Gastrocnemius medialis (tissue), 4 donors: ENCODE measurements at places on chromosomes 4 and X. TPM values are rescaled to one million over a fixed set of nuclear protein-coding genes. Genes with fewer than 3 reads are reported as not detected.

DNA sequence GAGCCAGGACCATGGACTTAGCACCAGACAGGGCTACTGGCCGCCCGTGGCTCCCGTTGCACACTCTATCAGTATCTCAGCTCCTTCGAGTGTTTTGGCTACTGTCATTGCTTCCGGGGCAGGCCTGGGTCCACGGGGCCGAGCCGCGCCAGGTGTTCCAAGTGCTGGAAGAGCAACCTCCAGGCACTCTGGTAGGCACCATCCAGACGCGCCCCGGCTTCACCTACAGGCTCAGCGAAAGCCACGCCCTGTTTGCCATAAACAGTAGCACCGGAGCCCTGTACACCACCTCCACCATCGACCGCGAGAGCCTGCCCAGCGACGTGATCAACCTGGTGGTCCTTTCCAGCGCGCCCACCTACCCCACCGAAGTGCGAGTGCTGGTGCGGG lies 1.6 kb downstream of the FAT4 start:
- peak overlapping the region; percentile 96 for H3K4me3 ChIP-seq
- H3K27me3 ChIP-seq = no peaks in the 10 kb centered on the region
- H3K4me1 ChIP-seq = peaks cover 32% of the 10 kb centered on the region
- peak; percentile 2 for DNase-seq

GRCh38 chr4:67198727-67199126 lies 346.6 kb downstream of the CENPC start:
- DNase-seq = no peak
- H3K4me1 ChIP-seq = no peaks in the 10 kb centered on the region
- H3K36me3 ChIP-seq = no peaks in the 10 kb centered on the region
- no peak overlapping the region for H3K4me3 ChIP-seq
- no peak overlapping the region for H3K27ac ChIP-seq

GRCh38 chrX:97482666-97483300 lies 599.1 kb downstream of the RPA4 start:
- no peak overlapping the region for H3K4me3 ChIP-seq
- DNase-seq = no peak
- H3K27me3 ChIP-seq = peaks cover 3% of the 10 kb centered on the region
- H3K36me3 ChIP-seq = no peaks in the 10 kb centered on the region
- H3K27ac ChIP-seq = no peak overlapping the region

- peak overlapping the region; percentile 80 for H3K27ac ChIP-seq
- H3K4me3 ChIP-seq = no peak overlapping the region
- no peak for DNase-seq
Measured at GRCh38 chr4:113682730-113683537, 78.6 kb downstream of the CAMK2D start.

GRCh38 chr4:83112231-83112630 lies 2.3 kb downstream of the PLAC8 start:
- no peak overlapping the region for H3K4me3 ChIP-seq
- H3K36me3 ChIP-seq = no peaks in the 10 kb centered on the region
- H3K27ac ChIP-seq = no peak overlapping the region
- no peaks in the 10 kb centered on the region for H3K27me3 ChIP-seq

- no peak for DNase-seq
- no peak overlapping the region for H3K4me3 ChIP-seq
- no peaks in the 10 kb centered on the region for H3K27me3 ChIP-seq
- H3K27ac ChIP-seq = no peak overlapping the region
- no peaks in the 10 kb centered on the region for H3K4me1 ChIP-seq
Measured at GRCh38 chrX:120299928-120300327, 11.3 kb downstream of the TMEM255A start.

- H3K4me3 ChIP-seq = no peak overlapping the region
- H3K27ac ChIP-seq = no peak overlapping the region
- DNase-seq = no peak
- H3K4me1 ChIP-seq = no peaks in the 10 kb centered on the region
- H3K36me3 ChIP-seq = no peaks in the 10 kb centered on the region
- H3K27me3 ChIP-seq = no peaks in the 10 kb centered on the region
Measured at GRCh38 chrX:148658115-148658730, 157.8 kb downstream of the AFF2 start.

- H3K4me1 ChIP-seq = no peaks in the 10 kb centered on the region
- no peak overlapping the region for H3K27ac ChIP-seq
- no peak overlapping the region for H3K4me3 ChIP-seq
- no peaks in the 10 kb centered on the region for H3K36me3 ChIP-seq
- H3K27me3 ChIP-seq = no peaks in the 10 kb centered on the region
- no peak for DNase-seq
Measured at GRCh38 chr4:15738877-15739276, 36.0 kb downstream of the BST1 start.

DNA sequence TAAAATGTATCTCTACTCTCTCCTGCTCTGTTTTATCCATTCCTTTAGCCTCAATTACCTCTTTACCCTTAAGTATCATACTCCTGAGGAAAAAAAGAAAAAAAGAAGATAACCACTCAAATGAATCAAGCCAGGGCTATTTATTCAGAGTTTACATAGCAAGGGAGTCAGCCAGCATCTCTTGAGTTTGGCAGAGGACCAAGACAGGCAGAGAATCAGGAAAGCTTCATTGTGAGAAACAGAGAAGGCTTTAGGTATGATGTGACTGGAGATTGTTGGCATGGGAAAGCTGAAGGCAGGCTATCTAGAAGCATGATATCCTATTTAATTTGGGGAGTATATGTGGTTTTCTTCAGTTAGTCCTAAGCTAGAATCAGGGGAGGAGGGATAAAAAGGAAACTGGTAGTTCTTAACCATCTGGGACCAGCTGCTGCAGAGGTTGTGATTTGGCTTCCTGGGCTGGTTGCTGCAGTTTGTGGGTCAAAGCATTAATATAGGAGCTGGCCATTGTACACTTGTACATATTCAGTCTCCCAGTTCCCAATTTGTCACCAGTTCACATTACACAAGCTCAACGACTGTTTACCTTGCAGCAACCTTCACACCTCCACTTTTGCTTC lies 11.2 kb downstream of the APELA start:
- H3K27me3 ChIP-seq = no peaks in the 10 kb centered on the region
- H3K4me3 ChIP-seq = no peak overlapping the region
- no peak overlapping the region for H3K27ac ChIP-seq
- H3K4me1 ChIP-seq = no peaks in the 10 kb centered on the region
- no peaks in the 10 kb centered on the region for H3K36me3 ChIP-seq
- no peak for DNase-seq

DNA sequence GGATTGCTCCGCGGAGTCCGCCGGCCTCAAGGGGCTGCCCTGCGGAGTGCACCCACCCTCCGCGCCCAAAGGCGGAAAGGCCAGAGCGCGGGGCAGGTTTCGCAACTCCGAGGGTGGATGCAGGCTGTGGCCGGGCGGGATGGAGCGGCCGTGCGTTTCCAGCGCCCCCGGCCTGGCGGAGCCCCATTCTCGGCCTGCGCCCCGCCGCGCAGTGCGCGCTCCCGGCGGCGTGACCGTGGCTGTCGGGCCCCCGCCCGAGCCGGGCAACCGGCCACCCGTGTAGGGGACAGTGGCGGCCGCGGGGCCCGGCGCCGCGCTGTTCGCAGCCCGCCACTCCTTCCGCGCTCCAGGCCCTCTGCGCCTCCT lies 331 bp downstream of the SETD7 start:
- H3K4me1 ChIP-seq = peaks cover 41% of the 10 kb centered on the region
- H3K27ac ChIP-seq = peak overlapping the region; percentile 99
- no peaks in the 10 kb centered on the region for H3K27me3 ChIP-seq
- peak; percentile 17 for DNase-seq
- H3K4me3 ChIP-seq = peak overlapping the region; percentile 88
- H3K36me3 ChIP-seq = no peaks in the 10 kb centered on the region

GRCh38 chr4:74904509-74905065 lies 28.3 kb upstream of the PARM1 start:
- H3K27ac ChIP-seq = no peak overlapping the region
- H3K4me3 ChIP-seq = no peak overlapping the region
- H3K27me3 ChIP-seq = no peaks in the 10 kb centered on the region
- H3K36me3 ChIP-seq = no peaks in the 10 kb centered on the region
- no peak for DNase-seq
- no peaks in the 10 kb centered on the region for H3K4me1 ChIP-seq

- H3K27ac ChIP-seq = no peak overlapping the region
- DNase-seq = no peak
- H3K27me3 ChIP-seq = no peaks in the 10 kb centered on the region
- peaks cover 4% of the 10 kb centered on the region for H3K36me3 ChIP-seq
- H3K4me1 ChIP-seq = no peaks in the 10 kb centered on the region
Measured at GRCh38 chr4:102684610-102685052, 76.1 kb downstream of the MANBA start.

GRCh38 chr4:11131491-11131890 lies 297.2 kb downstream of the HS3ST1 start:
- DNase-seq = no peak
- H3K27ac ChIP-seq = no peak overlapping the region
- no peaks in the 10 kb centered on the region for H3K27me3 ChIP-seq
- H3K4me1 ChIP-seq = no peaks in the 10 kb centered on the region

DNA sequence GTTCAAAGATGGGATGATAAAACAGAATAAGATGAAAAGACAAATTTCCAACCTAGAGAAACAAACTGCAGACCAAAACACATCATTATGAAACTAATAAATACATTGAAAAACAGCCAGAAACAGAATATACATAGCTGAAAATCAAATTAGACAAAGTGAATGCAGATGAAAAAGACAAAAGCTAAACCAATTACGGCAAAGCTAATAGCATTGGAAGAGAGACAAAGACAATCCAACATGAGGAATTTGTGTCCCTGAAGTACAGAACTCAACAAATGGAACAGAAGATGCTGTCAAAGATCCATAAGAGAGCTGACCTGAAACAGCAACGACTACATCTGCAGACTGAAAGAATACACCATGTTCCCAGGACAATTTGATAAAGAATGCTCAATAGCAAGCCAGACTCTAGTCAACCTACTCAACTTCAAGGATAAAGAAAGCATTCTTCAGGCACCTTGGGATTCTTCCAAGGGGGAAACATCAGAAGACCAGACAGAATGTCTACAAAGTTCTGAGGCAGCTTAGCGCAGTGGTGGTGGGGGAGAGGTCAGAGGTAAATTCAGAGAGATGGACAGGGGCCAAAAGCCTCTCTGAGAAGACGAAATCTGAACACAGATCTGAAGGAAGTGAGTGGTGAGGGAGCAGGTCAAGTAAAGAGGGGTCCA lies 27.4 kb upstream of the IRAK1 start:
- no peaks in the 10 kb centered on the region for H3K36me3 ChIP-seq
- peak overlapping the region; percentile 82 for H3K27ac ChIP-seq
- no peak overlapping the region for H3K4me3 ChIP-seq
- H3K27me3 ChIP-seq = no peaks in the 10 kb centered on the region
- H3K4me1 ChIP-seq = peaks cover 72% of the 10 kb centered on the region

Gene BST1
- 0.26 TPM for total RNA-seq

Gene PAGE2
- total RNA-seq = not detected

Gene VCX
- total RNA-seq = not detected

Gene CSN1S1
- not detected for total RNA-seq

Gene UGT2B15
- 0.16 TPM for total RNA-seq

Gene TASL
- total RNA-seq = 0.13 TPM
